Activated CD4-positive, alpha-beta T cell treated with anti-CD3 and anti-CD28 coated beads, Interleukin-2, amount 50 U/mL, for 16 hours (primary cell): ENCODE measurements at places on chromosomes 1 and 21.

GRCh38 chr1:78606274-78606673, 14.0 kb upstream of the IFI44L start:
- DNase-seq: no peak

DNA sequence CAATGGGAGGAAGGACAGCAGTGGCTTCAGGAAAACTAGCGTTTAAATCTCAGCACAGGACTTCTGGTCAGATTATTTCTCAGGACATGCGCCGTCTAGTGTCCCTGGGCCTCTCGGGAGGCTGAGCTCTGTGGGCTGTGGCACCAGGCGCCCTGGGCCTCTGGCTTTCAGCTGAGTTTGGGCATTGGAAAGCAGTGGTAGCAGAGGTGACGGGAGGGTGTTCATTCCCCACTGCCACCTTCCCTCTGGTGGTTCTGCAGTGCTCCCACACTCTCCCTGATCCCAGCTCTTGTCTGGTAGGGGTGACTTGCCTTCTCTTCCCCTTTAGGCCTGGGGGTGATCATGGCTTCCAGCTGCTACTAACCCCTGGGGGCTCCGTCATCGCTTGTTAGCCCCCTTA, 42.2 kb upstream of the USP1 start:
- DNase-seq: no peak

- no peak for DNase-seq
These were observed 35.4 kb downstream of the IGSF21 start for GRCh38 chr1:18142969-18143368.

- no peak for DNase-seq
These were observed 71.4 kb downstream of the SYT6 start for GRCh38 chr1:114082304-114082630.

- DNase-seq: no peak
These were observed 1.2 kb upstream of the S100A5 start for GRCh38 chr1:153541641-153542590.

DNA sequence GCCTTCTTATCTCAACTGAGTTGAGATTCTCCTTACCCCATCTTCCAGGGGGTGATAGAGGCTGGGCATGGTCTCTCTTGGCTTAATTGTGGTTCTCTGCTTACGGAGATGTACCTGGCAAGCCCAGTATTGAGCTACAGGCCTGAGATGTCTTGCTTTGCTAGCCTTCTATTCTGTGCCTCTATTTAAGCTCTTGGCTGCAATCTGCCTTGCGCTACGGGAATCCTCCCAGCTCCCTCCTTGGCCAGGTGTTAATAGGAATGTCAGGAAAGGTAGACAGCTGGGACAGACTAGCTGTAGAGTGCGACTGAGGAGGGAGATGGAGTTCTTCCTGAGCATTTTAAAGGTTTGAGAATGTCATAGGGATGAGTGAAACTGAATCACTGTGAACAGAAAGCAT, 10.6 kb upstream of the IKBKE start:
- DNase-seq: no peak

- no peak for DNase-seq
These were observed 32.1 kb upstream of the PDE9A start for GRCh38 chr21:42621166-42621818.

GRCh38 chr1:226545836-226546596, 2.5 kb upstream of the STUM start:
- DNase-seq: no peak

DNA sequence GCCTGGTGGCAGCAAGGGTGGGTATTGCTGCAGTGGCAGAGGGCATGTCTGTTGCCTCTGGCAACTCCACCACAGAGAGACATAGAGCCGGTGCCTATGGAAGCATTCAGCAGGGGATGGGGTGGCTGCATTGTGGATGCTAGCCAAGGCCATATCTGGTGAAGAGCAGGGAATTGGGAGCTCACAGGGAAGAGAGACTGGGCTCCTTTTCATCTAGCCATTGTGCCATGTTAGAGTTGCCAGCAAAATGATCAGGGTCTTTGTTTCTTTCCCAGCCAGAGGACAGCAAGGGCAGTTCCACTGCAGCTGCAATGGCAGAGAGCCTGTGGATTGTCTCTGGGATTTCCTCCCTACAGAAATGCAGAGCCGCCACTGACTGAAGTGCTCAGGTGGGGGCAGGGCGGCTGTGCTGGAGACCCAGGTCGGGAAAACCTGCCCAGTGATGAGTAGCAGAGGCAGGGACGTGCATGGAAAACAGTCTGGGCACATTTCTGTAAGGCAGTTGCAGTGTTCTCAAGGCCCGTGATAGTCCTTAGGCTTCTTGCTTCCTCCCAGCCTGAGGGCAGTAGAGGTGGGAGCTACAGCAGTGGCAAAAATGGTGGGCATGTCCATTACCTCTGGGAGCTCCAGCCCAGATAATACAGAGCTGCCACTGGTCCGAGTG, 40.2 kb upstream of the CYP4X1 start:
- DNase-seq: no peak

DNA sequence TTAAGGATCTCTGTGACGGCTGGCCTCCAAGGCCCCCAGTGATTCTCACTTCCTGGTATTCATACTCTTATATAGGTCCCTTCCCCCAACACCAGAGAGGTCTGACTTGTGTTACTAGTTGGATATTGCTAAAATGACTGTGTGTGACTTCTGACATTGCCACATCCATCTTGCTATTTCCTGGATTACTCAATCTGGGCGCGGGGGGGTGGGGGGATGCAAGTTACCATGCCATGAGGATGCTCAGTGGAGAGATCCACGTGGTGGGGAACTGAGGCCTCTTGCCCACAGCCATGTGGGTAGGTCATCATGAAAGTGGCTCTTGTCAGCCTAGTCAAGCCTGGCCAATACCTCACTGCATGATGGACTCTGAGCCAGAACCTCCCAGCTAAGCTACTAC, 117.0 kb downstream of the UBE2U start:
- DNase-seq: peak; percentile 36

DNA sequence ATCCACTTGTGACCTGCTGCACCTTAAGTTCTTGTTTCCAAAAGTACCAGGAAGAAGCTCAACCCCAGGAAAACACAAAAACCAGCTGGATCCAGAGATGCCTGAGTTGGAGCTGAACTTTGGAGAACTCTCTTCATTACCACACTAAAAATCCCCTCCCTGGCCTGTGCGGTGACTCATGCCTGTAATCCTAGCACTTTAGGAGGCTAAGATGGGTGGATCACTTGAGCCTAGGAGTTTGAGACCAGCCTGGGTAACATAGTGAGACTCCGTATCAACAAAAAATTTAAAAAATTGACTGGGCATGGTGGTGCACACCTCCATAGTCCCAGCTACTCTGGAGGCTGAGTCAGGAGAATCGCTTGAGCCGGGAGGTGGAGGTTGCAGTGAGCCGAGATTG, 6.2 kb downstream of the MAP1LC3C start:
- no peak for DNase-seq

- no peak for DNase-seq
These were observed 22.2 kb upstream of the DPT start for GRCh38 chr1:168751195-168751650.

- DNase-seq: no peak
These were observed 27.5 kb downstream of the ATP1B1 start for GRCh38 chr1:169133801-169134502.

- no peak for DNase-seq
These were observed 357.8 kb upstream of the PTBP2 start for GRCh38 chr1:96363826-96364225.

DNA sequence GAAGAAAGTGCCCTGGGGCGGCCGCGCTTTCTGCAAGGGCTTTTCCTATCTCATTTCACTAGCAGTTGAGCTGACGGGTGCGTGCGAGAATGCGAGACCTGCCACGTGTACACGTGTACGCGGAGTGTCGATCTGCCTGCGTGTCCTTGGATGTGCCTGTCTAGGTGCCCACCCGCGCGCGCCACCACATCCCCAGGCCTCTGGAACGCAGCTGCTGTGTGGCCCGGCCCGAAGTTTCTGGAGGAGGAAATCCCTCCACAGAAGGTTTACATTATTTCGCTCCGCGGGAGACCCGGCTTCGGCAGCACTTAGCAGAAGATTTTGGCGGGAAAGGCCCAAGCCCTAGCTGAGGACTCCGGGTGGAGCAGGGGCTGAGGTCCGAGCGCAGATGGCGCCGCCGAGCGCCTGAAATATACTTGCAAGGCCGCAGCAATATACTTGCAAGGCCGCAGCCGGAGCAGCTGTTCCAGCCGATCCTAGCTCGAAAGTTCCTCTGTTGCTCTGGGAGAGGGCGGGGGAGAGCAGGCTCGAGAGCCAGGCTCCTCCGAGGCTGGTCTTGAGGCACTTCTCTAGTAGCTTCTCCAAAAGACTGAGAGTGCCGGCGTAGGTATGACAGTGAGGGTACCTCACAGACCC, 3.9 kb downstream of the TBX15 start:
- no peak for DNase-seq

DNA sequence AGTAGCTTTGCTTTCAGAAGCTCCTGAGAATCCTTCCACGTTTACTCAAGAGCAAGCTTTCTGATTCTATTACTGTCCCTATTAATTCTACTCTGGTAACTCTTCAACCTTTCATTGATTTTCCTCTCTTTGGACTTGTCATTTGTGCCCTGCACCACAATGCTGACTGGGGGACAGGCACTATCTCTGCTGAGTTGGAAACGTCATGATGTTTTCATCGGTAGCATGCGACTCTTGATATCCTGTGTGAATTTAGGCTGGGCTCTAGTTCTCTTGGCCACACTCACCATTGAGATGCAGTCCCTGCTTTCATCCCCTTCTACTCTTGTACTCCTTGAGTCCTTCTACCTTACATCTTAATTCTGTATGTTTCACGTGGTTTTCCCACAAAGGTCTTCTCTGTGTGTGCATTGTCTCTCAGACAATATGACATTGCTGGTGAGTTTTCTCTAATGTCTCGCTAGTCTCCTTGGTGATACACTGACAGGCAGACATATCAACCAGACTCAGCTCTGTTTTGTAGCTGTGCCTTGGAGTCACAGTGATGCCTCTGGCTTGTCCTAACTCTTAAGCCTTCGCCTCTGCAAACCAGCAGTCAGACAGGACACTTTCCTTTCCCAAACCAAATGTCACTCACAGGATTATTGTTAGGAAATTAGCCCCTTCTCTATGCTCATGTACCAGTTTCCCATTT, 223.6 kb upstream of the ADGRL2 start:
- DNase-seq: no peak

DNA sequence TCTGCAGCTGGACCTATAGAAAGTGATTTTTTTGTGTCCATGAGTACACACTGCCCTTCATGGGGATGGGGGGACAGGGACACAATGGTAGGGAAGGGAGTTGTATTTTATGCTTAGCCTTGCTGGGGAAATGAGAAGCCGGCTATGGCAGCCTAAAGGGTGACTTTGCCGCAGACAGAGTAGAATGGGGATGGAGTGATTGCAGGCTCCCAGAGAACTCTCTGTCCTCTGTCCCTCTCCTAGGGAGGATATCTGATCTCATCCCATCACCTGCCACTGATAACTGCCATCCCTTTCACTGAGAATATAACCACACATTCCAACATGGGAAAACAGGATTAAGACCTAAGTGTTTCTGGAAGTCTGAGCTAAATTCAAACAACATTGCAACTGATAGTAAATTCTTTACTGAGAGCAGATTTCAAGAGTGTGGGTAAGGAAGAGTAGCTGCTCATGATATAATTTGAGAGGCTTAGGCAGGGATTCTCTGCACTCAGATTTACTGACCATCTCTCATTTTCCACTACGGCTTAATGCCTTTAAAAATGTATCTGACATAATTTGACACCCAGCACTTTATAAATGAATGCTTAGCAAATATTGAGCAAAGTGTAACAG, 13.9 kb downstream of the SH2D1B start:
- no peak for DNase-seq

DNA sequence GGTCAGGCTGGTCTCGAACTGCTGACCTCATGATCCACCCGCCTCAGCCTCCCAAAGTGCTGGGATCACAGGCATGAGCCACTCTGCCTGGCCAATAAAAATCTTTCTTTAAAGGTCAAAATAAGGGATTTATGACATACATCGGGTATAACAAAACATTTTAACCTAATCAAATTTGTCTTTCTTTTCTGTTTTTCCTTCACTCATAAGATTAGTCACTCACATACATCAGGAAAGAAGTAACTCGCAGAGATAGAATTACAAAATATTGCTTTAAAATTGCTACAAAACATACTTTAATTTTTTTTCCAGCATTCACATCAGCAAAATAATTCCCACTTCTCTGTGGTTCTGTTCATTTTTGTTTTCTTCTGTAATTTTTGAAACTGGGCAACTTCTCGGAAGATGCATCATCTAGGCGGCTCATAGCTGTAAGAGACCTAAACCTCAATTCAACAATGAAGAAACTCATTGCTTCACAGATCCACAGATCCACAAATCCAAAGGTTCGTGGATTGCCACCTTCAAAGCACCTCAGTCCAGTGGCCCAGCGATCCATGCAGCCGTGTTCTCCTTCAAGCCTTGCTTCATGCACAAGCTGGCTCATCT, 39.7 kb downstream of the NEK2 start:
- DNase-seq: no peak

DNA sequence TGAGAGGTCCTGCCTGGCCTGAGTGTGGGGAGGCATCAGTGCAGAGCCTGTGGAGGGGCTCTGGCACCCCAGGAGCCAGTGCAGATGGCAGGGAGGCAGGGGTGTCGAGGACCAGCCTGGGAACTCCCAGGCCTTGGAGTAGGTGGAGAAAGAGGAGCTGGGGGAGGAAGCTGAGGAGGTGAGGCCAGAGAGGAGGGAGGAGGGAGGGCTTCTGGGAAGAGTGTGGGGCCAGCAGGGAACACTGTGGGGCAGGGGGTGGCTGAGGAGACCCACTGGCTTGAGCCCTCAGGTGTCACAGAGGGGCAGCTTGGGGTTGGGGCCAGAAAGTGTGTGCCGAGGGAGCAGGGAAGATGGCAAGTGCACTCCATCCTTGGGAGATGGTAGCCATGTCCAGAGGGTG, 3.8 kb downstream of the COQ8A start:
- DNase-seq: no peak

- no peak for DNase-seq
These were observed 1.9 kb downstream of the TOR1AIP2 start for GRCh38 chr1:179875596-179876299.

DNA sequence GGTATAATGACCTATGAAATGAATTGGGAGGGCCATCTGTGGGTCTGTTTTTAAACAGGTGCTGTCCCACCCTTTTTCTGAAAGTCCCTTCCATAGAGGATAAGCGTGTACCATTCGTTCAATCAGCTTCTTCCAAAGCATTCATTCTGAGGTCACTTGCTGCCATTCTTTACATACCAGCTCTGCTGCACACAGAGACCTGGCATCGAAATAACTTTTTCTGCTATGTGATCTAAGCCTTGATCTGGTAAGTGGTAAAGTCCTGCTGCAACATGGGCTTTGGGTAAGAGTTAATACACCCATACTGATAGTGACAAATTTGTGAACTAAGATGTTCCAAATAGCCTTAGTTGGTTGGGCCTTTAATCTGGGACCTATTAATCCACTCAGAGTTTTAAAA, 38.9 kb downstream of the DR1 start:
- DNase-seq: no peak

DNA sequence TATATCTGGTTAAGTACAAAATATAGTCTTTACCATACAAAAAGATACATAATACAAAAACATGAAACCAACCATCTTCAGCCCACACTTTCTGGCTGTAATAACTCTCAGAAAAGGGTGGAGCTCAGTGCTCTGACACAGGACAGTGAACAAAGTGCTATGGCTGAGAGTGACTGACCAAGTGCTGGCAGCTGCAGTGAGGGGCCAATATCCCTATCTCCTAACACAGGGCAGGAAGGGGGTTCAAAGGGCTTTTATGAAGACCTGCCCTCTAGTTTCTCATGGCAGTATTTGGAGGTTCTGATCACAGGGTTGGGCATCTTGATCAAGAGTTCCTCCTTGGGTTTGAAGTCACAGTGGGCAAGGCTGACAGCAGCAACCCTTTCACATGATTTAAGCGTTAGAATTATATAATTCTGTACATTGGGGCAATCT, 3.9 kb downstream of the TXNIP start:
- DNase-seq: no peak

- peak; percentile 72 for DNase-seq
These were observed 22.3 kb downstream of the KNCN start for GRCh38 chr1:46529031-46529630.
